ENCODE measurements at places on chromosomes 13 and 19.

DNA sequence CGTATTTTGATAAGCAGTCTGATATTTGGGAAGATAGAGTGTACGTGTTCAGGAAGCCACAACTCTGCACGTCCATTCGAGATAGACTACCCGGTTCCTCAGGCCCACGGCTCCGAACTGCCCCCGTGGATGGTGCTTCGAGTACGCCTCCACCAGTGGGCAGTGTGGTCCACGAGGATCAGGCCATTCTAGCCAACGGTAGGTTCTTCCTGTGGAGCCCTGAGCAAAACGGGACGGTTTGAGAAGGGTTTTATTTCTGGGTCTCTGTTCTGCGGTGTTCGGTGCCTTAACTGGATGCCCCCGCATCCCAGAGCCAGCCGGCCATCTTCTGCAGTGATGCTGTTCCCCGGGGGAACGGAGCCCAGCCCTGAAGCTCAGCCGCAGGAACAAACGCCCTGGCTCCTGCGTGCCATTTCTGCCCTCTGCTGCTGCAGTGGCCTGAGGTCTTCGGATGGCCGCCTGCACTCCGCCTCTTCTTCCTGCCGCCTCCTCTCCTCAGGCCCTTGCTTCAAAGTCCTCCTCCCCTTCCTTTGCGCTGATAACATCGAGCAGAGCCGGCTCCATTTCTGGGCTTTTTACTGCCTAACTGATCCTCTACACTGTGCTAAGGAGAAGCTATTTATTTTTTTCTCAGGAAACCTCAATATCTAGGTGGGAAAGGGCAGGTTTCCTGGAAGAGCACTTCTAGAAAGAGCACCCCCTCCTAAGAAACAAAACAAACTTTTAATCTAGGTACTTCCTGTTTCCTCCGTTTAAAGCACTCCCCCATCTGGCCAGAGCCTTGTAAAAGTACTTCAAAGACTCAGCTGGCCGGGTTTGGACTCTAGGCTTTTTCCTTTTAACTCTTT, 36.2 kb upstream of the SLC46A3 start:
- no peak for DNase-seq

DNA sequence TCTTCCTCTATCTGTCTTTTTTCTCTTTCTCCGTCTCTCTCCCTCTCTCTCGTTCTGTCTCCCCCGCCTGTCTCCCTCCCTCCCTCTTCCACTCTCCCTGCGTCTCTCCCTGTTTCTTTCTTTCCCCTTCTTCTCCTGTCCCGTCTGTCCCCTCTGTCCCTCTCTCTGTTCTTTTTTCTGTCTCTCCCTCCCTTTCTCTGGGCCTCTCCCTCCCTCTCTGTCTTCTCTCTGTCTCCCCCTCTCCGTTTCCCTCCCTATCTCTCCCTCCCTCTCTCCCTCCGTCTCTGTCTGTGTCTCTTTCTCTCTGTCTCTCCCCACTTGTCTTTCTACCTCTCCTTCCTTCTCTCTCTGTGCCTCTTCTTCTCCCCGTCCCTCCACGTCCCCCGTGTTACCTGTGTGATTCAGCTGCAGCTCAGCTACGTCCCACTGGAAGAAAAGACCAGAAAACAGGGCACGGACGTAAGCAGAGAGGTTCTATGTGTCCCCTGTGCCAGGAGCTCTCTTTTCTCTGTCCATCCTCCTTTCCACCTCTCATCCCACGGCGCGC, 1.2 kb downstream of the CD70 start:
- DNase-seq: no peak

DNA sequence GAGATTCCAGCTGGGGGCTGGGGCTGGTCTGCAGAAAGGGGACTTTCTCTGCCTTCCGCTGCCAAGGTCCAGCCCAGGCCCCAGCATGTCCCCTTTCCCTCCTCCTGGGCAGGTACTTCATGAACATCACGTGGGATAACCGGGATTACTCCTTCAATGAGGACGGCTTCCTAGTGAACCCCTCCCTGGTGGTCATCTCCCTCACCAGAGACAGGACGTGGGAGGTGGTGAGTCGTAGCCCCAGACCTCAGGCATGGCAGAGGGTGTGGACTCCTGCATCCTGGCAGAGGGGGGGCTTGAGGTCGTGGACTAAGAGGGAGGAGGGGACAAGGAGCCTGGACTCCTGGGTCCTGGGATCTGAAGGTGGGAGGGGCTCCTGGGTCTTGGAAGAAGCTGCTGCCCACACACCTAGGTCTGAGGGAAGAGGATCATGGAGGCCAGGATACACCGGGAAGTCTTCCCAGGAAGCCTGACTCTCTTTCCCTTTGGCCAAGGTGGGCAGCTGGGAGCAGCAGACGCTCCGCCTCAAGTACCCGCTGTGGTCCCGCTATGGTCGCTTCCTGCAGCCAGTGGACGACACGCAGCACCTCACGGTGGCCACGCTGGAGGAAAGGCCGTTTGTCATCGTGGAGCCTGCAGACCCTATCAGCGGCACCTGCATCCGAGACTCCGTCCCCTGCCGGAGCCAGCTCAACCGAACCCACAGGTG, 20.6 kb downstream of the GRIN2D start:
- no peak for DNase-seq

DNA sequence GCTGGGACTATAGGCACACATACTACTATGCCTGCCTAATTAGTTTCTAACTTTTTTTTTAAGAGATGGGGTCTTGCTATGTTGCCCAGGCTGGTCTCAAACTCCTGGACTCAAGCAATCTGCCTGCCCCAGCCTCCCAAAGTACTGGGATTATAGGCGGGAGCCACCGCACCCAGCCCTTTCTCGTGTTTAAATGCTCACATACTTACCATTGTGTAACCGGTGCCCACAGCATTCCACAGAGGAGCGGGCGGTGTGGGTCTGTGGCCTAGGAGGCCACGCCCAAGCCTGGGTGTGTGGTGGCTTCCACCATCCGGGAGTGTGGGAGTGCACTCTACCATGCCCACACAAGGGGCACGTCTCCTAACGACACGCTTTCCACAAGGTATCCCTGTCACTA, 7.7 kb downstream of the LMNB2 start:
- DNase-seq: no peak

DNA sequence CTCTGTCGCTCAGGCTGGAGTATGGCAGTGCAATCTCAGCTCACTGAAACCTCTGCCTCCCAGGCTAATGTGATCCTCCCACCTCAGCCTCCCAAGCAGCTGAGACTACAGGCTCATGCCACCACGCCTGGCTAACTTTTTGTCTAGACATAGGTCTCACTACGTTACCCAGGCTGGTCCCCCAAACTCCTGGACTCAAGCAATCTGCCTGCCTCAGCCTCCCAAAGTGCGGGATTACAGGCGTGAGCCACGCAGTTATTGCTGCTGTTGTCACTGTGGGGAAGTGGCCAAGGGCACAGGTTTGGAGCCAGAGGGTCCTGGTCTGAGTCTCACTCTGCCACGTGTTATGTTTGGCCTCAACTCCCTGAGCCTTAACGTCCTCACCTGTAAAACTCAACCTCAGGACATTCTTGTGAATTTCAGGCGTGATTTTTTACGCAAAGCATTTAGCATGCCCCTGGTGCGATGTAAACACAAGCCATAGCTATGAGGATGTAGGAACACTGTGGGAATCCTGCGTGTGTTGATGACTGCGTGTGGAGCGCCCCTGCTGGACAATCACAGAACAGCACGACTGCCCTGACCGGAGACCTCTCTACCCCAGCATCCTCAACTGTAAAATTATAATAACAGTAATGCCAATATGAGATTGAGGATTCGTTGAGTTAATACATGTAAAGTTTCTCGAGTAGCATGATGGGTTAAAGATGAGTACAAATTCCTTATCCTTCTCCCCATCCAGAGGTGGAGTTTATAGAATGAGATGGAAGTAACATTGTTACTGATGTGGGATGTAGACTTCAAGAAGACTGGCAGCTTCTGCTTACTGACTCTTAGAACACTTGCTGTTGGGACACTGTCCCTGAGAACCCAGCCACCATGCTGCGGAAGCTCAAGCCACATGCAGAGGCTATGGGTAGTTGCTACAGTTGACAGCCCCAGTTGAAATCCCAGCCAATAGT, 41.8 kb upstream of the PNMA8B start:
- DNase-seq: no peak

DNA sequence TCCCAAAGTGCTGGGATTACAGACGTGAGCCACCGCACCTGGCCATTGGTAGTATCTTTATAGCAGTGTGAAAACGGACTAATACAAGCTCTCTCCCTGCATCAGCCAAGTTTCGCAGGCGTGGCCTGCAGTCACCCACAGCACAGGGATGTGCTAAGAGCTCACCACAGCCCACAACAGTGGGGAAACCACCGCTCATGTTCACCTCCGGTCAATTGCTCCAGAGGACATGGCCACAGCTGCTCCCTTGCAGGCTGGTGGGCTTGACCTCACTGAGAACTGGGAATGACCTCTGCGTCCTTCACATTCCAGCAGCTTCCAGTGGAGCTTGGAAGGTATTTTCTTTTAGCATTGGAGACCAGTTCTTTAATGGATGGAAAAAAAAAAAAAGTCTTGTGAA, 156.4 kb downstream of the KCTD15 start:
- no peak for DNase-seq

GRCh38 chr19:7360393-7360984, 11.8 kb downstream of the ARHGEF18 start:
- DNase-seq: no peak

GRCh38 chr13:55577082-55577846, 1563.5 kb upstream of the PRR20A start:
- DNase-seq: no peak

DNA sequence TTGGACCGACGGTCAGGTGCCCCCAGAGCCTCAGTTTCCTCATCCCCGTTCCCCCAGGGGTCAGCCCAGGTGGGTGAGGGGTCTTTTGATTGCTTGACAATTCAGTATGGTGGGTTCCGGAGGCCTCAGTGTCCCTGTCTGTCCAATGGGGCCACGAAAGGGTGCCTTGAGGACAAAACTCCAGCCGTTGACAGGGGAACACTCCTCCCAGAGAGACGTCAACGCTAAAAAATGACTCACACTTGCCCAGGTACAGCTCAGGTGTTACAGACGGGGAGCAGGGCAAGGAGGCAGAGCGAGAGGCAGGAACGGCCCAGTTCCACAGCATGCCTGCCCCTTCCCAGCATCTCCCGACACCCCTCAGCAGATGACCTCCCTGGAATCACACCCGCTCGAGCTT, 1.8 kb downstream of the TNFAIP8L1 start:
- no peak for DNase-seq

DNA sequence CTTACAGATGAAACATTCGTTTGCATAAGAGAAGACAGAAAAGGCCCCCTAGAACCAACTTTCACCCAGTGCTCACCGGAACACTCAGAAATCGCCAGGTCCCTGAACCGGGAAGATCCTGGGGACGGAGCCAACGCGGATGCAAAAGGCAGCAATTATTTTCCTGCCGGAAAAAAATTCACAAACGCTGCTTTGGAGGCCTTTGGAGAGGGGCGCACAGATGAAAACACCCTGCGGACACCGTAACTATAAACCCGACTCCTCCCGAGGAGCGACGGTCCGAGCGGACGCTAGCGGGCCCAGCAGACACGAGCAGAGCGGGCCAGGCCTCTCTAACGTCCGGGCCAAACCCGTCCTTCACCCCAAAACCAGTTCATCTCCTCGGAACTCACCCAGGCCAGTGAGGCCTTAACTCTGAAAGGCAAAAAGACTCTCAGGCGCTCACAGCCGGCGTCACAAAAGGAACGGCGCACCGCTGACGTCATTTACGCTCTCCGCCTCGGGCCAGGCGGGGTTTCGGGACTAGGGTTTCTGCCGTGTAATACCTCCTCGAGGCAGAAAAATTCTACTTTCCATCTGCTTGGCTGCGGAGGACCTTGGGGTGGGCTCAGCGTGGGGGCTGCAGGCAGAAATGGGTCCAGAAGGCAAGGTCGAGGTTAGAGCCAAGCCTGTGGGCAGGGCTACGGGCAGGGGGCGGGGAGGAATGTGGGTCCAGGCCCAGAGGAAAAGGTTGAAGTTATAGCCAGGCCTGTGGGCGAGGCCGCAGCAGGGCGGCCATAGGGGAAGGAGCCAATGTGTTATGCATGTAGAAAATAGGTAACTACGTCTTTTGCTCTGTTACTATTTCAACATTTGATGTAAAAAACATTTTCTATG, at the start of gene ZNF426:
Gene ZNF426 (minus strand): TSS at position 463 of the 876 bp plus-strand sequence. CDS start 2,413 bp downstream, outside the sequence.
- DNase-seq: peak; percentile 82

- no peak for DNase-seq
Observed at GRCh38 chr19:30703645-30704044, 331.5 kb downstream of the ZNF536 start.

DNA sequence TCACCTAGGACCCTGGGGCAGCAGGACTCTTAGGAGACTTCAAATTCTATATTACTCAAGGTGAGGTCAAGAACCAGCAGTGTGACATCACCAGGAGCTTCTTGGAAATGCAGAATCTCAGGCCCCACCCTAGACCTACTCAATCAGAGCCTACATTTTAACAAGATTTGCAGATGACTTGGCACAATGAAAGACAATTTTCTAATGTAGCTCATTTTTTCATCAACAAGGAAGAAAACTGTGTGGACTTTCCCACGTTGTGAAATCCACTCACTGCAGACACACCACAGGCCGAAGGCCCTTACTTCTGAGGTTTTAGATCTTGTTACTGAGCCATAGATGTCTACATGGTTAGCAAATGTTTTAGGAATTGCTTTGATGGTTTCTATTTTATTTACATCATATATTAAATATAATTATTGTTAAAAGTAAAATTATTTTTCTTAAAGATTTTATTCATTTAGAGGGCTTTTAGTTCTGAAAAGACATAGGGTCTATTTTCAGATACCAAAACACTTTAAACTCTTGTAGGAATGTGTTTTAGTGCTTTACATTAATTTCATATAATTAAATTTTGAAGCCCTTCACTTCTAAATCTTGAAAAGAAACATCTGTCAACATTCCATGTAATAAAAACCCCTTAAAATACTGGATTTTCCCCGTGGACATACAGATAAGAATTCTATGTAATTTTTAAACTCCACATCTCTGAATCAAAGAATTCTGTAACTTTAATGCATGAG, 18.5 kb upstream of the STARD13 start:
- no peak for DNase-seq

GRCh38 chr19:40797963-40798682, 868 bp upstream of the EGLN2 start:
- no peak for DNase-seq

GRCh38 chr13:73146707-73147106, 87.9 kb downstream of the KLF5 start:
- DNase-seq: no peak

- peak; percentile 66 for DNase-seq
Observed at GRCh38 chr19:35041548-35042055, at the start of gene HPN. TSS of gene HPN (plus strand) at chr19:35041721. CDS start at chr19:35042507, 786 bp downstream.

GRCh38 chr13:28333204-28333881, 161.6 kb downstream of the FLT1 start:
- no peak for DNase-seq

DNA sequence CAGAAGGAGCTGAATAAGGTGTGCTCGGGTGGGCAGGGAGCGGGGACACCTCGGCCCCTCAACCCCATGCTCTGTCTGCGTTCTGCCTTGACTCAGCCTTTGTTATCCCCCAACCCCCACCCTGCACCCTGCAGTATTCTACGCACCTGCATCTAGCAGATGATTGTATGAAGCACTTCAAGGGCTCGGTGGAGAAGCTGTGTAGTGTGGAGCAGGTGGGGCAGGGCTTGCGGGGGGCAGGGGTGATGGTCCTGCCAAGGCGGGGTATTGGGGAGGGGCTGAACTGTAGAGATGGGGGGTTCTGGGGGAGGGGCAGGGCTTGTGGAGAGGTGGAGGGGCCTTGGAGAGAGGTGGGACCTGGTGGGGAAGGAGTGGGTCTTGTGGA, 6.1 kb downstream of the STXBP2 start:
- no peak for DNase-seq

All from breast epithelium (tissue), 4 donors.